ENCODE measurements at places on chromosomes 2 and 18. TPM values are rescaled to one million over a fixed set of nuclear protein-coding genes. Genes with fewer than 3 reads are reported as not detected.

DNA sequence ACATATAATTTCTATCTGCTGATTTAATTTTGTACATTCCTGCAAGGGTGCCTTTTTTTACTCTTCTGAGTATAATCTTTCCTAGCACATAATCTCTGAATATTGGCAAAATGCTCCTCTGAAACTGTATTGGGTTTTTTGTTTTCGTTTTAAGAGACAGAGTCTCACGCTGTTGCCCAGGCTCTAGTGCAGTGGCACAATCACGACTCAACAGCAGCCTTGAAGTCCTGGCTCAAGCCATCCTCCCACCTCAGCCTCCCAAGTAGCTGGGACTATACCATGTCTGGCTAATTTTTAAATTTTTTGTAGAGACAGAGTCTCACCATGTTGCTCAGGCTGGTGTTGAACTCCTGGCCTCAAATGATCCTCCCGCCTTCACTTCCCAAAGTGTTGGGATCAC is 104.9 kb downstream of the SPTBN1 start:
- no peak for DNase-seq

DNA sequence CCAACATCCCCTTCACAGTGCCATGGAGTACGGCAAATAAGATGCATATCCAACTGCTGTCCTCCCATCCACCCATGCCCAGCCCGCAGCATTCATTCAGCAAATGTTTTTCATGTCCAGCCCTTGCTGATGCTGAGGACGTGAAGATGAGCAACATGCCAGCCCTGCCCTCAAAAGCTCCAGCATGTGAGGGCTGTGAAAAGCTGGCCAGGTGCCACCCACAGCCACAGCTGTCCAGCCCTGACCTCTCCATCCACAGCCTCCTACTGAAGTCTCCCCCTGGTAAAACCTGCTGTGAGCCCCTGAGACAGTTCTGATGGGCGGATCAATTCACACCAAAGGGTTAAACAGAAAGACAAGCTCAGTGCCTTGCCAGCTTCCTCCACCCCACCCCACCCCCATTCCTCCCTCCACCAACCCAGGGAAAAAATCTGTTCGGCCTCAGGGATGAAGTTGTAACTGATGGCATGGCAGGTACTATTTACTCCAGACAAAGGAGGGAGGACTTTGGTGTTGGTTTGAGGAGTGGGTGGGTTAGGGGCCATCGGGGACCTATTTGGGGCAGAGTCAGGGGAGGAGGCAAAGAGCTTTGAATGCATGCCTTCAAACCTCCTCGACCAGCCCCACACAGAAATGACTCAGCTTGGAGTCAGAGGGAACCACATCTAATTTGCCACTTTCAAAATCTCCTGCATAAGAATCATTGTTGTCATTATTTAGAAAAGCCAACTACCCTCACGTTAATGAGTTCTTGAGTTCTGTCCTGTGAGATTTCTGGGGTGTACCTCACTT is 4.3 kb downstream of the ZBTB7C start:
- peak; percentile 30 for DNase-seq

Gene KCNG2
- not detected for total RNA-seq

DNA sequence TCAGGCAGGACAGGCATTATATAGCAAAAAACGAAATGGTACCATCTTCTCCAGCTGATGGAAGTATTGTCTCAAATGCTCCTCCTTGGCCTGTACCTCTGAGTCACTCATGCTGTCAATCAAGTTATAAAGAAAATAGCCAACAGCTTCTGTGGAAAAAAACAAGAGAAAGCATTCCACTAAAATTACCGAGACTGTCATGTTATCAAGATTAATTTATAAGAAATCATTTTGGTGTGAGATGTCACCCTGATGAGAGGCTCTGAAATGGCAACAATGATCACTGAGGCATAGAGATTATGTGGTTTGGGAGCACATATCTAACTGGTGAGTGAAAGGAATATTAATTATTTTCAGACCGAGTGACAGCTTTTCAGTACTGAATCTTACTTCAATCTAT is 47.4 kb downstream of the LRPPRC start:
- no peak for DNase-seq

- no peak for DNase-seq
Observed at GRCh38 chr18:61894751-61895524, 2.1 kb upstream of the RNF152 start.

Gene OBSL1
- total RNA-seq: 0.83 TPM

GRCh38 chr2:85718885-85719492 is 24.8 kb downstream of the GNLY start:
- DNase-seq: no peak

Gene AKAIN1
- not detected for total RNA-seq

Gene GALNT13
- not detected for total RNA-seq

Gene LINC00305
- total RNA-seq: not detected

DNA sequence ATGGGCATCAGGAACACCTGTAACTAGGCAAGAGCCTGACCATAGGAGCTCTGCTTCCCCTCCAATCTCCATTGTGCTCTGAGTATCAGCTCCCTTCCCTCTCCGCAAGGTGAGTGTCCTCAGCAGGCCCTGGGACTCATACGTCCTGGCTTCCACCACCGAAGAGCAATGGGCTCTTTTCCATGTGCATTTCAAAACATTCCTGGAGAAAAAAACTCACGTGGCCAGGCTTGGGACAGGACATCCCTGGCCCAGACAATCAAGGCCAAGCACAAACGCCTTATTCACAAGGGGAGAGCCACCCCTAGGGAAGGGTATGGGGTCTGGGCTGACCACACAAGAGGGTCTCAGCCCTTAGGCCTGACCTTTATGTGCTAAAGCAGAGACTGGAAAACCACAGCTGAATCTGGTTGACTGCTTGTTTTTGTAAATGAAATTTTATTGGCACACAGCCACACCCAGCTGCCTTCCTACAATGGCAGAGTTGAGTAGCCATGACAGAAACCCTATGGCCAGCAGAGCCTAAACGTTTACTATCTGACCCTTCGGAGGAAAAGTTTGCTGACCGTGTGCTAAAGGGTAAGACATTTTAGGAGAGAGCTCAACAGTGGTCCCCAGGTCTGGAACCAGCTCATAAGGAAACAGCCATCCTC is 175.7 kb upstream of the ARL4C start:
- no peak for DNase-seq

DNA sequence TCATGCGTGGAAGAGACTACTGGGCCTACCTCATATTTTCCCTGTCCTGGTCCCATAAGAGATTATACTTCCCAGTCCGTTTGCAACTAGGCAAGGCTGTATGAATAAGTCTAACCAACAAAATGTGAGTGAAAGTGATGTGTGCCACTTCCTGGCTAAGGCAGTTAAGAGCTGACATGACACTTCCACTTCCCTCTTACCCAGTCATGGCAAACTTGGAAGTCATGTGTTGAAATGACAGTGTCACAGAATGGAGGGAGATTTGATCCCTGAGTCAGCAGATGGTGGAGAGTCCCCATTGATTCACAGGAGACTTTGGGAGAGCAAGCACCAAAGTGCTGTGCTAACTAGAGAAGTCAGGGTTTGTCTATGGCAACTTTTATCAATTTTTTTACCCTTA is 36.4 kb downstream of the TACR1 start:
- no peak for DNase-seq

DNA sequence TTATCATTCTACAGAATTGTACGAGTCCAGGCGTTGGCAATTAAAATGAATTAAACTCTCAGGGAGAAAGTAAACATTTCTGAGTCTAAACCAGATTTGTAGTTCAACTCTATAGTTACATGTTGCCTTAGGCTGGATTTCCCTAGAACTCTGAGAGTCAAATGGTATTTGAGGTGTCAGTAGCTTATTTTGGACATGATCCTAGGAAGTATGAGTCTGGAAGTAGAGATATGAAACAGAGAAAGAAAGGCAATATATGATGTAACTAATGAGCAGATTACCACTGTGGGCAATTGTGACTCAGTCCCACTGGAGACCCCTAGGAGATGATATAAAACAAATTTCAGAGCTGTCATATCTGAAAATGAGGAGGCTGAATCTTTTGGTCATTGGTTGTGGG is 199.1 kb upstream of the UBE2E3 start:
- DNase-seq: no peak

- peak; percentile 82 for DNase-seq
Observed at GRCh38 chr2:173448938-173449471, 94.3 kb downstream of the CDCA7 start.

Gene IL1B
- total RNA-seq: 0.44 TPM

GRCh38 chr2:61263830-61264229 is 101.8 kb downstream of the C2orf74 start:
- DNase-seq: no peak

Gene TMEM247
- total RNA-seq: not detected

DNA sequence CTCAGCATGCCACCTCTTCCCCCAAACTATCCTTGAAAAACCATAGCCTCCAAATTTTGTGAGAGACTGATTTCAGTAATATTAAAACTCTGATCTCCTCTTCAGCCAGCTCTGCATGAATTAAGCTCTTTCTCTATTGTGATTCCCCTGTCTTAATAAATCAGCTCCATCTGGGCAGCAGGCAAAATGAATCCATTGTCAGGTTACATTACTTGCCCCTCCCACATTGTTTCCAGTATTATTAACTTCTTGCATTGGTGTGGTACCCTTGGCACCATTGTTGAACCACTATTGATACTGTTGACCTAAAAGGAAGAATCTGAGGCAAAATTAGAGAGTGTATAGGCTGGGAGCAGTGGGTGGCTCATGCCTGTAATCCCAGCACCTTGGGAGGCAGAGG is 512.2 kb upstream of the VRK2 start:
- no peak for DNase-seq

Measured in activated CD4-positive, alpha-beta memory T cell treated with anti-CD3 and anti-CD28 coated beads for 36 hours (primary cell).